Stimulated activated CD4-positive, alpha-beta T cell treated with anti-CD3 and anti-CD28 coated beads, Interleukin-4, amount 100 ng/mL, for 4 hours (primary cell): ENCODE measurements at places on chromosomes 6 and 20.
A peak's percentile ranks its signal among the peaks of the same experiment; 100 is the strongest.

GRCh38 chr20:46520976-46521579 lies 7.7 kb upstream of the ZNF334 start:
- peak; percentile 18 for DNase-seq

DNA sequence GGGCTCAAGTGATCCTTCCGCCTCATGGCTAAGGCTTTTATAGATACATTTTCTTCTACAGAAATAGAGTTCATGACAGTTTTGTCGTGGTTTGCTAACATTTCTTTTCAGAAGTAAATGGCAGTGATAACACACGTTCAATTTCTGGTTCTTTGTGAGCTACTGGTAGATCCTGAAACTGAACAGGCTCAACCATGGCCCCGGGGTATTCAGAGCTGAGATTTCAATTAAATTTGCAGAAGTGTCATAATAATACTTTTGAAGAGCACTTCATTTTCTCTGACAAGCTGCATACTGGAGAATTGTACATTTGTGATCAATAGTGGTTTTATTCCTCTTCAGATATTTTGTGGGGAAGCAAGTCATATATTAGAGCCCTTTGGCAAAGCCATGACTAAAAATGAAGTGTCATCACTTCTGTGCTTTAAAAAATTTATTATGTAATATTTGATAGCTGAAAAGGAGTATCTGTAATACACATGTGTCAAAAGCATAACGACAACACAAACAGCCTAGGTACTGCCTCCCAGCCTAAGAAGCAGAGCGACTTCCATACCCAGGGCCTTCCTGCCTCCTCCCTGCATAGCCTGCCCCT lies 84.3 kb upstream of the SCP2D1 start:
- no peak for DNase-seq

DNA sequence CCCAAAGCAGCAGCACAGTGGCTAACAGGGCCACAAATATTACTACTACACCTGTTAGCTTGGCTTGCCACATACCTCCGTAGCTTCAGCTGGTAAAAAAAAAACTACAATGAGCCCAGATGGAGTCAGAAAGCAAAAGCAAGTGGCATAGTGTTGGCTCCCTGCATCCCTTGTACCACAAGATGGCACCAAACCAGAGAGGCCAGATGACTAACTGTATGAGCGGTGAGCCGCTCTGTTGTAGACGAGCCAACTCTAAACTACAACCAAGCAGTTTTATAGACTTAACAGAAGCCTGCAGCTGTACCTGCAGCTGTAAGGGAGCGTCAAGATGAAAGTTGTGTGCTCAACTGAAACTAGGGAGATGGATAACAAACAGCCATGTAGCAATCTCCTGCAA lies 84.5 kb upstream of the MCHR2 start:
- DNase-seq, result peak; percentile 1

- DNase-seq, result no peak
Observed at GRCh38 chr6:30685157-30686008, 1.1 kb downstream of the PPP1R18 start.

DNA sequence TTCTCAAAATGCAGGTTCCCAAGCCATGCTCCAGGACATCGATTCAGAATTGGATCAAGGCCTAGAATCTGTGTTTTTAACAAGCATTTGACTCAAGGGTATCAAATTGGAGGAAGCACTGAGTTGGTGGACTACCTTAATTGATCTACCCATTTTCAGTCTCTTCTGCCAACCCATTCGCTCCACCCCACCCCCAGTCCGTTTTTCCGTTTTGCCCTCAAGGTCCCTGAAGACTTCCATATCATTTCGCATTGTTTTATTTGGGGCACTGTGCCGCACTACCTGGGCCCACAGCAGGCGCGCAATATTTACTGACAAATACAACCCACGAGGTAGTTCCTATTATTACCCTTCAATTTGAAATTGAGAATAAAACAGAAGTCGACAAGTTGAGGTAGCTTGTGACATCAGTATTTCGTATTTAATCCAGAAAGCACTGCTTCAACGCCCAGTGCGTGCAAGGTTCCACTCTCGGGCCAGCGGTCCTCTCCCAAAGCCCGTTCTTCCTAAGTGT lies 557 bp upstream of the DHX35 start:
- DNase-seq, result peak; percentile 22

- DNase-seq, result no peak
Observed at GRCh38 chr20:44336086-44336485, 757 bp upstream of the R3HDML start.

DNA sequence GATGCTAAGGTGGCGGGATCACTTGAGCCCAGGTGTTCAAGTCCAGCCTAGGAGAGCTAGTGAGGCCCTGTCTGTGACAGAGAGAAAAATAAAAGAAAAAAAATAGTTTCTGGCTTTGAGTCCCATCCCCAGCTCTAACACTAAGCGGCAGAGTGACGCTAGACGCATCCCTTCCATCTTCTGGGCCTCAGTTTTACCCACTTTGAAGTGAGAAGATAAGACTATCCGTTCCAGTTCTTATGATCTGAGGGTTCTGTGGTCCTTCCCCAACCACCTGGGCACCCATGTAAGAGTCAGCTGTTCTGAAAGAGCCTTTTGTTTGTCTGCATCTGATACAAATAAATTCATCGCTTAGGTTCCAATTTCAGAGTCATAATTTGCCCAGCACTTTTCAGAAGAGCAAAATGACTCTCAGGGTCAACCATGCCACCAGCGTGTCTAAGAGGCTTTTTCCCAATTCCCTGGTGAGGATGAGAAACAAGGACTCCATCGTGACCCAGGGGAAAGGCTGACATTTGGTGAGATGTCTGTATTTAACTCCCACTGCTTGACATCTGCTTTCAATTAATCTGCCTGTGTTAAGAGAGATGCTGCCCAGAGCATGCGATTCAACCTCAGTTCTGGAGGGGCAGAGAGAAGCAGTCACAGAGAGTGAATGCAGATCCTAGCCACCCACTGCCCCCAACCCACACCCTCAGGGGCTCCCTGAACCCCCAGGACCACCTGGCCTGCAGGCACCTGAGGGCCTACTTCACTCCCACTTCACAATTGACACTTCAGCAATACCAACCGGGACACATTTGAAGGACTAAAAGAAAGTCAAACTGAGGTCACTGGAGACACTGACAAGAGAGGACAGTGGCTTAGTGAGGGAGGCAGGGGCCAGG lies 131.6 kb upstream of the TOP1 start:
- no peak for DNase-seq

- peak; percentile 48 for DNase-seq
Observed at GRCh38 chr6:73652637-73653570, 888 bp downstream of the SLC17A5 start.

- DNase-seq, result no peak
Observed at GRCh38 chr6:124967444-124967843, 5.2 kb downstream of the RNF217 start.

GRCh38 chr6:75458895-75459294 lies 34.7 kb downstream of the FILIP1 start:
- DNase-seq, result no peak

GRCh38 chr20:38243709-38244020 lies 16.9 kb downstream of the KIAA1755 start:
- no peak for DNase-seq

DNA sequence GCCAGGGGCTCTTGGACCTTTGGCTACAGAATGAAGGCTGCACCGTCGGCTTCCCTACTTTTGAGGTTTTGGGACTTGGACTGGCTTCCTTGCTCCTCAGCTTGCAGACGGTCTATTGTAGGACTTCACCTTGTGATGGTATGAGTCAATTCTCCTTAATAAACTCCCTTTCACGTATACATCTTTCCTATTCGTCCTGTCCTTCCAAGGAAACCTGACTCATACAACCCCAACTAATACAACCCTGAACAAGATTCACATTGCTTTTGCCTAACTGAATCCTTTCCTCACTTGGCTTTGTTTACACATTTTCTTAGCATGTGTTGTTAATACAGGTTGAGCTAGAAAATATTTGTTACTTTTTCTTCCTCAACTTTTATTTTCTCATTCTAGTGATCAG lies 21.9 kb downstream of the TBXT start:
- DNase-seq, result no peak

GRCh38 chr20:16001286-16001685 lies 572.0 kb downstream of the KIF16B start:
- no peak for DNase-seq

DNA sequence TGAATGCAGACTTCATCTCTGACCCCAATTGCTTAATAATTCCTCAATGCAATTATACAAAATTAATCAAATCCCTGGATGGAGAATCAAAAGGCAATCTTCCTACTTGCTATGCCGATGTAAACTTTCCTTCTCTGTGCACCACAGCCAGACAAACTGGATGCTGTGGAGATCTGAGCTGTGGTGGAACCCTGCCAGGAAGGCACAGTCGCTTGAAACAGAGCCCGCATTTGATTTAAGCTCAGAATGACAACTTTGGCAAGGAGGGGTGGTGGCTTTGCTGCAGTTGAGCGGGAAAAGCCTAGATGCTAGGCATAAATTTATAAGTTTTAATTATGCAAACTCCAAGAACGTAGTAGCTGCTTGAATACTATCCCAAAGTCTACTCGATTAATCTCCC lies 190.8 kb downstream of the MTFR2 start:
- DNase-seq, result no peak

- DNase-seq, result peak; percentile 17
Observed at GRCh38 chr6:69866351-69866769, at the start of gene COL19A1. Gene COL19A1, plus strand, starts transcription at chr6:69866556. Its CDS starts 13,012 bp downstream, at chr6:69879568.

- DNase-seq, result no peak
Observed at GRCh38 chr20:49513009-49513408, 30.5 kb upstream of the KCNB1 start.

- DNase-seq, result no peak
Observed at GRCh38 chr20:17442588-17442987, 88.6 kb downstream of the BFSP1 start.

GRCh38 chr6:118876814-118877213 lies 17.1 kb upstream of the ASF1A start:
- no peak for DNase-seq

GRCh38 chr6:169816054-169816453 lies 64.6 kb downstream of the ERMARD start:
- DNase-seq, result no peak

- DNase-seq, result no peak
Observed at GRCh38 chr6:56280126-56280525, 32.7 kb upstream of the COL21A1 start.

GRCh38 chr6:148658681-148659430 lies 88.0 kb upstream of the UST start:
- DNase-seq, result no peak

- no peak for DNase-seq
Observed at GRCh38 chr6:167470101-167470835, 145.4 kb downstream of the TTLL2 start.

- DNase-seq, result no peak
Observed at GRCh38 chr20:44571362-44571988, 10.9 kb upstream of the PKIG start.

DNA sequence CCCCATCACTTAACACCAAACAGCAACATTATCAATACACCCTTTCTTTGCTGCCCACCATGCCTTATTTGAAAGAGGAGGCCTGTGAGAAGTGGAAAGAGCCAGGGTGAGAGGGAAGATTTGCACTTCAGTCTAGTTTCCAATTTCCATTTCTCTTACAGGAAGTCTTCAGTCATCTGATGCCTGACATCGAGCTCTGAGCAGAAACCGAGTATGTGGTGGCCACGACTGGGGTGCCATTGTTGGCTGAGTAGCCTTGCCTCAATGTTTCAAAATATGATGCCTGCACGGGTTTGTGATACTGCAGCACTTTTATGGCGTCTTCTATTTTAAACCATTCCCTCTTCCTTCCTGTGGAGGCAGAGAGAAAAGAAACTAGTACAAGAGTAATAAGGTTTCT lies 39.8 kb upstream of the SMIM29 start:
- DNase-seq, result no peak

- no peak for DNase-seq
Observed at GRCh38 chr6:64074981-64075380, 439.4 kb downstream of the PHF3 start.

GRCh38 chr6:167221400-167222201 lies 63.8 kb upstream of the GPR31 start:
- no peak for DNase-seq

GRCh38 chr20:11626551-11626950 lies 291.1 kb upstream of the BTBD3 start:
- no peak for DNase-seq

DNA sequence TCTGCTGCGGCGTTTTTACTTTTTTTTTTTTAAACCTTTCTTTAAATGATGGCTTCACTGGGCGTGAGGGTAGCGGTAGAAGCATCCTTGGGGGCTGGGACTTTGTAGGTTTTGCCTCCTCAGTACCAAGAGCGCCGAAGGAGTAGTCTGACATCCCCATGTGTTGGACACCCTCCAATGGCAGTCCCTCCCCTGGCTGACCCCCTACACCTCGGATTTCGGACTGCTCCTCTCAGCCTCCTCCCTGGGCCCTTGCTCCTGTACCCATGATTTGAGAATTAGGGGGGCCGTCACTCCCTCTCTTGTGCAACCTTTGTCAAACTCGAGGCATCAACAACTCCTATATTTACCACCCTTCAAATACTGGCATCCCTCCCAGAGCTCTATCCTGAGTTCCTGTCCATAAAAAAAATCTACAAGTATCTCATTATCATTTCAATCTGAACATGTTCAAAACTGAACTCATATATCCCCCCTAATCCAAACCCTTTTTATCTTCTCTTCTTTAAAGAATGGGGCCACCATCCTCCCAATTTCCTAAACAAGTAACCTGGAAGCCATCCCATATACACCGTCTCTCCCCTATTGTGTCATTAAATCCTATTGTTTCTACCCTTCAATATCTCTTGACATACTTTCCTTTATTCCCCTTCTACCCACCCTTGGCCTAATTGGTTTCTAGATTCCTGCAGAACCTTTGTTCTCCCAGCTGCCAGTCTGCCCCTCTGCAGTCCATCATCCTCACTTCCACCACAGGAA lies 1.2 kb upstream of the ARFGEF3 start:
- no peak for DNase-seq

DNA sequence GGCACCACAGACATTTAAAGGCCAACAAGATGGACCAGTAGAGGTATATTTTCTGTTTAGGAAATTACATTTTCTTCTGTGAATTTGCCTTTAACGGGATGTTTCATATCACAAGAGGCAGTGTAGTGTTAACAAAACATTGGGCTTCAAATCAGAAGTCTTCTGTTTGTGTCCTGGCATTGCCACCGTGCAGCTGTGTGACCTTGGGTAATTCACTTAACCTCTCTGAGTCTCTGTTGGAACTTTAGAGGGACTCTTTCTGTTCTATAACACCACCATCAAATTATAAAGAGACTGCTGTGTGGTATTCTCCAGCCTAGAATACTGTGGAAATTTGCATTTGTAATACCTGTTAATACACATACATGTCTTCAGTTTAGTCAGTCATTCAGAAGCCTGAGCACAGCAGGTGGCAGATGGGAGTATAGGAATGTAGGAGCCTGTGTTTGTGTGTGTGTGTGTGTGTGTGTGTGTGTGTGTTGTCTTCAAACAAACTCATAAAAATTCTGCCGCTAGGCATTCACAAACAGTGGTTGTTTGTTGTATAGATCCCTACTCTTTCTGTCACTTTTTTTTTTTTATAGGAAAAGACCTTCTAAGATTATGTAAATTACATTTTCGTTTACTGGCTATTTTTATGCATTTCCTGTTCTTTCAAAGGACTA lies 22.6 kb downstream of the UST start:
- DNase-seq, result no peak

GRCh38 chr6:118963003-118963402 lies 28.0 kb upstream of the MCM9 start:
- no peak for DNase-seq

GRCh38 chr6:131669891-131670290 lies 31.3 kb downstream of the OR2A4 start:
- DNase-seq, result no peak

GRCh38 chr20:11849976-11850670 lies 67.6 kb upstream of the BTBD3 start:
- DNase-seq, result no peak
